Activated T-helper 1 cell treated with Interleukin-2 at 50 U/mL for 16 hours (primary cell): ENCODE measurements at places on chromosomes 16 and 17.

- no peak for DNase-seq
These were observed 641 bp upstream of the CBX2 start for GRCh38 chr17:79777120-79777893.

GRCh38 chr17:9676820-9677310, 31.5 kb downstream of the USP43 start:
- no peak for DNase-seq

DNA sequence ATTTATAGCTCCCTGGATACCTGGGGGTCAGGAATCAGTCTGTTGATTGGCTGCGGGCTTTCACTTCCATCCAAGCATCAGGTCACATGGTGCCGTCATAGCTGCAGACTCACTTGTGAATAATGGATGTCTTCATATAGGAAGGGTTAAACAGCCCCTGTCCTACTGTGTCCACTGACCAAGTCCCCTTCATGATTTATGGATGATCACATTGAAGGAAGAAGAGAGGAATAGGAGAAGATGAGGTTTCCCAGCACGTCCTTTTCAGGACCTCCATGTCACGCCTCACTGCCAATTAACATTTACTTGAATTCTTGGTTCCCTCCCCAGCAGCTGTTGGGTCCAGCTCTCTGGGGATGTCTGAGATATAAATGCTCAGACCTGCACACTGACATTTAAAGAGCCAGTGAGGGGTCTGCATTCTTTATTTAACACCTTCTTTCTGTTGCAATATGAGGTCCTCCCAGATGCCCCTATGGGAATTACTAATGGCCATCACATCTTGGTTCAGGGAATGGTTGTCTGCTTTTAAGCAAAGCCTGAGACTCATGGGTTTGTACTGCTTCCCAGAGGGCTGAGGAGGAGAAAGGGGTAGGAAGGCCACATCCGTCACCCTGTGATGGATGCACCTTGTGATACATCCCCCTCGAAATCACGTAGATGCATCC, 230.6 kb upstream of the HSBP1 start:
- no peak for DNase-seq

GRCh38 chr16:57084996-57085395, 7.4 kb upstream of the CPNE2 start:
- DNase-seq, result no peak

GRCh38 chr17:76437467-76438402, 15.2 kb downstream of the UBE2O start:
- DNase-seq, result no peak

GRCh38 chr17:45405250-45406086, 27.2 kb downstream of the ARHGAP27 start:
- DNase-seq, result no peak

DNA sequence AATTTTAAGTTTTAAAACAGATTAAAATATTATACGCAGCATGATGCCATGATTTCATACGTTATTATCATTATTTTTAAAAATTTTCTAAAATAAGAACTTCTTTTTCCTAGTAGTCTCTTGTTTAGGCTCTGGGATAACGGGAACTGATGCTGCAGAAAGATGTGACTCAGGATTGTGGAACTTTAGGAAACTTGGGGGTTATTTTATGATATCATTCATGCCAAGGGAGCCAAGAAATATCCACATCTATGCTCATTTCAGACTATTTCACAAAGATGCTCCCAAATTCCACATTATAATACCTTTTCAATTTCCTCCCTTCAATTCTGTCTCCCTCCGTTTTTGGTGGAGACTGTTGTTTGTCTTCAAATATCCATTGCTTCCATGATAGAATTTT, 236.4 kb downstream of the HS3ST3A1 start:
- DNase-seq, result no peak

- DNase-seq, result no peak
These were observed 18.0 kb upstream of the NAGS start for GRCh38 chr17:43986225-43986981.

DNA sequence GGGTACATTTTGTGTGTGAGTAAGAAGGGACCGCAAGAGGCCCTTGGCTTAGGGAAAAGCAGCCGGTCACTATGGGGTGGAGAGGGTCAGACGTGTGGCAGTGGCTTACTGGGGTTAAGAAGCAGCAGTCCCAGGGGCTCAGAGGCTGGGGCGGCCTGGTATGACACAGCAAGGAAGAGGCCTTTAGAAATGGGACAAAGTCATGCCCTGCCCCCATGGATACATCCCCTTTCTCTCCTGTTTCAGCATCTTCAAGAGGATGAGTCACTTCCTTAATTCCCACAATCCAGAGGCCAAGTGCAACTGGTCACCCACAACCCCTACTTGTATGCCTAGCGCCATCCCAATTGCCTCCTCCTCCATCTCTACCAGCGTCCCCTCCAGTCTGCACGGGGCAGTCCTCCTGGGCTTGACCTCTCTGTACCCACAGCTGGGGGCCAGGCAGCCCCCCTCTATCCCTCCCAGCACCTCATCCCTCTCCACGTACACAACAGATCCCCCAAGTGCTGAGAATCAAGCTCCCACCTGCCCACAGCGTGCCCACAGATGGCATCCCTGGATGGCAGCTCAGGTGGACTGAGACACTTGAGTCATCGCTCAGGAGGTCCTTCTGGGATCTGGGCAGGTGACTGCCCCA, 6.9 kb upstream of the EFTUD2 start:
- DNase-seq, result no peak

DNA sequence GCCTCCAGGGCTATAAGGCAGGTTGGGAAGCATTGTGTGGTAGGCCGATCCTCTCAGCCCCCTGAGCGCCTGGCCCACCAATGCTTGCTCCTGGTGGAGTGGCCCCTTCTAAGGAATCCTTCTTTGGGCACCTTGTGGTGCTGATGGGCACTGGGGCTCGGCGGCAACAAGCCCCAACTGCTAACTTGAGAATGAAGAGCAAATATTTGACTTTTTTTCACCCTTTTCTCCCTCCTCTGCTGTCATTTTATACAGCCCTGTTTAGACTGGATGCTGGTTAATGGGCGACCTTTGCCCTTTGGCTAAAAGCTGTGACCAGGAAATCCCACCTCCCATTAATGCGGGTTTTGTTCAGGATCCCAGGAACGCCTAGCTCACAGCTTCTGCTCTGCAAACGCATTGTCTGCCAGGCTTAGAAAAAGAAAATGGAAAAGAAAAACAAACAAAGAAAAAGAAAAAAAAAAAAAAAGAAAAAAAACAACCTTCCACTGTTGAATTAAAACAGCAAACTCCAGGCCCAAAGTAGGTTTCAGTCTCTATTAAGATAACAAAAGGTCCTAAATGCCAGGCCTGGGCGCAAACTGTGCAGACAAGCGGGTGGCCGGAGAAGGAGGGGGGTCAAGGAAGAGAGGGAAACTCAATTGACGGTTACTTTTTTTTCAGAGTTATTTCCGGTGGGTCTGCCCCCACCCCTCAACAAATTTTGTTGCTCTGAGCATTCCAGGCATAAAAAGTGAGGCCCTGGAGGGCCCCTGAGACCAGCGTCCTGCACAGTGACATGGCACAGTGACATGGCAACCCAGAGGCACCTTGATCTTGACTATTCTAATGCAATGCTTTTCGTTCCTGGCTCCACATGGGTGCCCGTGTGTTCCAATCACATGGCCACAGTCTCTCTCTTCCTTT, 301.4 kb downstream of the MAF start:
- DNase-seq, result no peak

DNA sequence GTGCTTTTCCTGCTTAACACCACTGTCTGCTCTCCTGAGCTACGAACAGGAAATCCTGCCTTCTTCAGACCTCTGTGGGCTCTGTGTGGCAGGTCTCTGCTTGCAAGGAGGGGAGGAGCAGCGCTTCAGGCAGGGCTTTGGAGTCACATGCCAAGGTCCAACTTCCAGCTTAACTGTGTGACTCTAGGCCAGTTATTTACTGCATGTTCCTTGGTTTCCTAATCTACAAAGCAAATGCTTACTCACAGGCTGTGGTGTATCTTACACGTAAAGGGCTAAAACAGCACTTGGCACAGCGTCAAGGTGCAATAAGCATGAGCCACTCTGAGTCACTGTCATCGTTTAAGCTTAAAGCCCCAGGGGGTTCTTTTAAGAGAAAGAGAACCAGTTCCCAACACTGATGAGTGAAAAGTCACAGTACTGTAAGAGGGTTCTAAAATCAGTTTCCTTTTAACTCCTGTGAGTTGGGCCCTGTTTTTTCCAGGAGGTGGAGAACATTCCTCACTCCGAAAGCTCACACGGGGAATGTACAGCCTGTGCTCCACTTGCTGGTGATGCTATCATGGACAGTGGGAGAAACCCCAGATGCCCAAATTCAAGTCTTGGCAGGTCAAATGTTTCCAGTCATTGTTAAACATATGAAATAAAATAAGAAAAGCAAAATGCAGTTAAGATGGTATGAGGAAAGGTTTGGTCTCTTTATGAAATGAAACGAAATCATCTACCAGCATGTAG, 54.1 kb upstream of the BCAR1 start:
- DNase-seq, result peak; percentile 2

GRCh38 chr17:41775394-41776226, 10.9 kb downstream of the JUP start:
- DNase-seq, result no peak

DNA sequence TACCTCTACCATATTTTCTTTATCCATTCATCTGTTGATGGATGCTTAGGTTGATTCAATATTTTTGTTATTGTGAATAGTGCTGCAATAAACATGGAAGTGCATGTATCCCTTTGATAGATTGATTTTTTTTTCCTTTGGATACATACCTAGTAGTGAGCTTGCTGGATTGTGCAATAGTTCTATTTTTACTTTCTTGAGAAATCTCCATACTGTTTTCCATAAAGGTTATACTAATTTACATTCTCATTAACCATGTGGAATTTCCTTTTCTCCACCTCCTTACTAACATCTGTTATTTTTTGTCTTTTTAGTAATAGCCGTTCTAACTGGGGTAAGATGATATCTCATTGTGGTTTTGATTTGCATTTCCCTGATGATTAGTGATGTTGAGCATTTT, 124.6 kb upstream of the TOX3 start:
- DNase-seq, result no peak

- DNase-seq, result no peak
These were observed 10.0 kb downstream of the POLDIP2 start for GRCh38 chr17:28347261-28347891.

DNA sequence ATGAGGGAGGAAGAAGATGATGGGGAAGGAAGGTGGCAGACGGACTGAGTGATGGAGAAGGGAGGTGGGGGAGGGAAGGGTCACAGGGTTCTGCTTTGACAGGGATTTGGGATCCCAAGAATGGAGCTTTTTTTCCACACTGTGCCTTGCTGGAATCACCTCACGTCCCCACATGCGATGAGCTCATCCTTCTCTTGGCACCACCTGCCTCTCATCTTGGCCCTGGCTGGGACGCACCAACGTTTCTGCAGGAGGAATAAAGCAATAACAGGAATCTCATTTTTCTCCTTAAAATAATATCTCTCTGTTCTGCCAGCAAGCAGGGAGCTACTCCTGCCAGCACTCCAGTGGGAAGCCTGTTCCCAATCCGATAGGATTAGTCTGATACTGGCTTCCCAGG, 47.8 kb downstream of the MEOX1 start:
- DNase-seq, result no peak

- DNase-seq, result no peak
These were observed 694 bp upstream of the TBCD start for GRCh38 chr17:82751171-82751570.

- no peak for DNase-seq
These were observed 119.8 kb downstream of the HIC1 start for GRCh38 chr17:2174468-2175293.

GRCh38 chr17:64694207-64694606, 32.1 kb upstream of the SMURF2 start:
- no peak for DNase-seq

DNA sequence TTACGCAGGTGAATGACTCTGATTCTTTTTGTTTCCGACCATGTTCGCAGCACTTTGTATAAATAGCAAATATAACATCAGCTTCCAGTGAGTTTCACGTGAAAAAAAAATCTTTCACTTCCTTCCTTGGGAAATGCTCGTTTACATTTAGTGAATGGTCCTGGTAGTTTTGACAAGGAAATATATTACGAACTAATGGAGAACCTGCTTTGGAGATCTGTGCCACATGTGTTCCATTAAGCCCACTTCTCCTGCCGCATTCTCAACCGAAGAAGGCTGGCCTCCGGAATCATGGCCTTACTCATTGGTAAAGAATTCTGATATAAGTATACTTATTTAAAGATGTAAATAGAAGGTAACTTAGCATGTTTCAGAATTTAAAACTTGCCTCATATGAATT, 3.6 kb downstream of the CRAMP1 start:
- DNase-seq, result no peak

DNA sequence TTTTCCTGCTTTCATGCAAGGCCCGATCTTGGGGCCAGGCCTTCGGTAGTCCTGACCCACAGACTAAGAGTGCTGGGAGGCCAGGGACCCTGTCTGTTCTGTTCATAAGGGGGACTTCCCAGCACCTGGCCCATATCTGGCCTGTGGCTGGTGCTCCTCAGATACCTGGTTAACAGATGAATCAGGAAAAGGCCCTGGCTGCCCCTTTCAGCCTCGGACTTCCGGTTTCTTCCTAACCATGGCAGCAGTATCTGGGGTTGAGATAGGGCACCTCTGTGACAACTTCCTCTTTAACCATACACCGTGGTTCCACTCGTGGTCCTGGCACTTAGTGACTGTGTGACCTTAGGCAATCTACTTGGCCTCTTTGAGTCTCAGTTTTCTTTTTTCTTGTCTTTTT, 18.4 kb downstream of the PLCG2 start:
- DNase-seq, result no peak

DNA sequence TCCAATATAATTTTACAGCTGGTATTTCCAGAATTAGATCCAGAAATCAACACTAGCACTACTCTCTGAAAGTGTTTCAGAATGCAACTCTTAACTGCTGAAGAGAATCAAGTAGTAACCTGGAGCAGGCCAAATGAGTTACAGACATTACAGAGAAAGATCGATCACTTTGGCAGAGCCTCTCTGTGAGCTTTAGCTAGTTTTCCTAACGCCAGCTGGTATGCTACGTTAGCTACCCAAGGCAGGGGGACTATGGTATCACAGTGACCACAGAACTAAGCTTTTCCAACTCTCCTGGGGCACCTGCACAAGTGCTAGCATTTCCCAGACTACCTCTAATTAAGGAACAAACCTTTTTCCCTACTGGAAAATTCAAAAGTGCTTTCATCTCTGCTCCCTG, 30.4 kb downstream of the TRAF4 start:
- DNase-seq, result no peak

DNA sequence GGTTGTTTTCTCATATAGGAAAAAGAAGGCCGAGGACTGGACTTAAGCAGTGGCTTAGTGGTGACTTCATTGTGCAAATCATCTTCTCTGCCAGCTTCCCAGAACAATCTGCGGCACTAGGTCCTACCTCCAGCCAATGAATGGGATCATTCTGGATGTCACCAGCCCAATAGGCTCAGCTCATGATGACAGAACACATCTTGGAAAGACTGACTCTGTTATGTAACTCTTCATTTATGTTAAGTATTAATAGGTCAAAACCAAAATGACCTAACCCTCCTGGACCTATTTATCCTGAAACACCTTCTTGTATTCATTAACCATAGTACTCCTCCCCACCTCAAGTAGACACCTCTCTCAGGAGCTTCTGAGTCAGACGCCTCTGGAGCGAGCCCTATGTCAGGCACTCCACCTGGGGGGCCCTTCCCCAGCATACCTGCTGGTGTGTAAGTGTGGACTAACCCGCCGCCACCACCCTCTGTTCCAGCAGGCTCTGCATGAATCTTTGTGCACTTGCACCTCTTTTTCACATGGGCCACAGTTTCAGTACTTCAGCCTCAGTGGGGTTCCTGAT, 7.2 kb downstream of the ARL2BP start:
- no peak for DNase-seq
